ENCODE measurements at places on chromosomes 6 and 20.

DNA sequence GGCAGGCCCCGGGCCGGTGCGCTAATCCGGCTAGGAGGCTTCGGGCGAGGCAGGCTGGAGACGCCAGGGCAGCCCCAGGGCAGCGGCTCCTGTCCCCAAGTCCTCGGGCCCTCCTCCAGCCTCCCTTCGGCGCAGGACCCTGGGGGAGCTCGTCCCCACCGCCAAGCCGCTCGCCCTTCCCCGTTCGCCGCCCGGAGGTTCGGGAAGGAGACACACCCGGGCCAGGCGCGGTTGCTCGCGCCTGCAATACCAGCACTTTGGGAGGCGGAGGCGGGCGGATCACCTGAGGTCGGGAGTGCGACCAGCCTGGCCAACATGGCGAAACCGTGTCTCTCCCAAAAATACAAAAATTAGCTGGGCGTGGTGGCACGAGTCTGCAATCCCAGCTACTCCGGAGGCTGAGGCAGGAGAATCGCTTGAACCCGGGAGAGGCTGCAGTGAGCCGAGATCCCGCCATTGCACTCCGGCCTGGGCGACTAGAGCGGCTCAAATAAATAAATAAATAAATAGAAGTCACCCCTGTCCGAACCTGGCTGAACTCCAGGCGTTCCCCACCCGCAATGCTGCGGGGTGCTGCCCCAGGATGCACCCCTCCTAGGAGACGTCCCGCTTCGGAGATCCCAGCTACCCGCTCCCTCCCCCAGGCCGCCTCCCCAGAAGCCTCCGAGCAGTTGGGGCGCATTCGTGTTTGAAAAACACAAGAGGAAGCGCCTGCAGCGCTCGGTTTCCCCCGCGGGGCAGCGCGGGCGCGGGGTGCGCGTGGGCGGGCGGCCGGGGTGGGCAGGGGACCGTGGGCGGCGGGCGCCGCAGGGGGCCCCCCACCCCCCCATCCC is 27.5 kb downstream of the SERPINB9 start:
- peak overlapping the region; percentile 69 for H3K4me3 ChIP-seq
- no peaks in the 10 kb centered on the region for H3K27me3 ChIP-seq
- H3K27ac ChIP-seq: peak overlapping the region; percentile 78
- no peak for DNase-seq

GRCh38 chr20:32319100-32319499 is 39.0 kb upstream of the ASXL1 start:
- H3K27ac ChIP-seq: no peak overlapping the region
- no peaks in the 10 kb centered on the region for H3K4me1 ChIP-seq
- no peaks in the 10 kb centered on the region for H3K27me3 ChIP-seq
- no peak overlapping the region for H3K4me3 ChIP-seq
- H3K36me3 ChIP-seq: peaks cover 35% of the 10 kb centered on the region

DNA sequence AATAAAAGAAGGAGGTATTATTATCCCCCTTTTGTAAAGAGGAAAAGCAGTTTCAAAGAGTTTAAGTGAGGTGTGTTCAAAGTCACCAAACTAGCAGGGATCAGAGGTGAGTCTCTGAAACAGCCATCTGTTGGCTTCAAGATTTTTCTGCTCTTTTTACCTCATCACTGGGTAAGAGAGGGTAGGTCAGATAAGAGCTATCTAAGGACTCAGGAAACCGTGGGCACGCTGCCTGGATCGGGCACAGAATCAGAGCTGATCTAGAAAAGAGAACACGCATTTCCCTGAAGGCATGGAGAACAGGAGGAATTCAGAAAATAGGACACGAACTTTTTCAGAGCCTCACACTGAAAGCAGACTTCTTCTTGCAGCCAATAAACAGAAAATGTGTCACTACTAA is 65.8 kb upstream of the LY86 start:
- H3K27me3 ChIP-seq: peaks cover 13% of the 10 kb centered on the region
- peaks cover 3% of the 10 kb centered on the region for H3K4me1 ChIP-seq

- H3K36me3 ChIP-seq: no peaks in the 10 kb centered on the region
- no peak overlapping the region for H3K27ac ChIP-seq
- no peaks in the 10 kb centered on the region for H3K4me1 ChIP-seq
- H3K27me3 ChIP-seq: no peaks in the 10 kb centered on the region
- no peak overlapping the region for H3K4me3 ChIP-seq
- DNase-seq: no peak
Observed at GRCh38 chr20:52869276-52869675, 102.9 kb upstream of the TSHZ2 start.

GRCh38 chr20:64106435-64106961 is 867 bp downstream of the NPBWR2 start:
- no peaks in the 10 kb centered on the region for H3K36me3 ChIP-seq
- no peak overlapping the region for H3K4me3 ChIP-seq
- H3K4me1 ChIP-seq: peaks cover 14% of the 10 kb centered on the region
- peaks cover 61% of the 10 kb centered on the region for H3K27me3 ChIP-seq

GRCh38 chr6:110352563-110353262 is 5.4 kb downstream of the METTL24 start:
- H3K4me1 ChIP-seq: peaks cover 10% of the 10 kb centered on the region
- peak overlapping the region; percentile 51 for H3K27ac ChIP-seq
- no peak for DNase-seq
- H3K27me3 ChIP-seq: peaks cover 12% of the 10 kb centered on the region

GRCh38 chr6:116412270-116412669 is 41.5 kb downstream of the DSE start:
- no peaks in the 10 kb centered on the region for H3K27me3 ChIP-seq
- no peak for DNase-seq
- no peak overlapping the region for H3K27ac ChIP-seq
- H3K36me3 ChIP-seq: no peaks in the 10 kb centered on the region
- H3K4me3 ChIP-seq: no peak overlapping the region

- H3K4me3 ChIP-seq: no peak overlapping the region
- H3K4me1 ChIP-seq: peaks cover 3% of the 10 kb centered on the region
- peaks cover 3% of the 10 kb centered on the region for H3K27me3 ChIP-seq
Observed at GRCh38 chr20:32638848-32639247, 34.9 kb downstream of the C20orf203 start.

GRCh38 chr6:115060581-115060980 is 717.8 kb upstream of the HS3ST5 start:
- no peaks in the 10 kb centered on the region for H3K27me3 ChIP-seq
- no peaks in the 10 kb centered on the region for H3K36me3 ChIP-seq
- DNase-seq: no peak
- H3K4me3 ChIP-seq: no peak overlapping the region
- no peak overlapping the region for H3K27ac ChIP-seq

DNA sequence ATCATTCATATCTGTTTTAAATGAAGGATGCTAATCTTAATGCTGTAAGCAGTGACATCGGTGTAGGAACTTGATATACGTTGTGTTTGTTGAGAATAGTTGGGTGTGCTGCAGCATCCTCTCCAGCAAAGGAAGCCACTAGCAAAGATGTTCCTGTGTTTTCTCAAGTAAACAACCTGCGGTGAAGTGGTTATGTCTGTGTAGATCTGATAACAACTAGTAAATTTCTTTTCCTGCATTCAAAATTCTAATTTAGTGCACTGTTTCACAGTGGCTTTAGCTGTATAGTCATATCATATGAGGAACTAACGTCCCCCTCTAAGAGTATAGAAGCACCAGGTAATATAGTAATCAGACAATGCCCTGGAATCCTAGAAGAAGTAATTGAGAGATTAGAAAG is 38.7 kb downstream of the NCOA7 start:
- no peak overlapping the region for H3K27ac ChIP-seq
- H3K27me3 ChIP-seq: no peaks in the 10 kb centered on the region
- H3K4me3 ChIP-seq: no peak overlapping the region
- peaks cover 42% of the 10 kb centered on the region for H3K4me1 ChIP-seq

DNA sequence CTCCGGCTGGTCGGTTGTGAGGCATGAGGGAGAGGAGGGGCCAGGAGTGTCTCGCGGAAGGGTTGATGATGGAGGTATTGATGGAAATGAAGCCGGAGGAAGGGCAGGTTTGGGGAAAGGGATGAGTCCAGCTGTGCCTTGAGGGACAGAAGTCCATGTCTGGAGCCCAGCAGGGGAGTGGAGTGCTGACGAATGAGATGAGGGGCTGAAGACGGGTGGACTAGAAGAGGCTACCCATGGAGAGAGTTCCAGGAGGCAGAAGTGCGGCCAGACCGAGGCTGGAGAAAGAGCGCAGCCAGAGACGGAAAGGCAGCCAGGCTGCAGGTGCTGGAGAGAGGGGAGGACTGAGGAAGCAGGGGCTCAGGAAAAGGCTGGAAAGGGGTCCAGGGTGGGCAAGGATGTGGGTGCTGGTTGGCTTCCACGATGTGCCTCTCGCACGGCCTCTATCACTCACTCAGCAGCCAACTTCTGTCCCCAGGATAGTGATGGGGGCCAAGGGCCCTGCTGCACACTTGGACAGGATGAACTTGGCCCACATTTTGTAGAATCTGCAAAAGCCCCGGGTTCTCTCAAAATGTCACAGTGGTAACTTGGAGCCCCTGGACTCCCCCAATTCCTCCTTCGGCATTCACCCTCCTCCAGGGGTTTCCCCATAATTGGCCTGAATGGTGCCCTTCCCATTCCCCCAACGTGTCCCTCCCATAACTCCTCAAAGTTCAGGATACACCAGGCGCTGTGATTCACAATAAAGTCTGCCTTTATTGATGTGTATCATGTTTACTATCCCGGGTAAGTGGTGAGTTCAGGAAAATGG is 627 bp upstream of the EIF6 start:
- H3K4me1 ChIP-seq: peaks cover 41% of the 10 kb centered on the region
- H3K27ac ChIP-seq: peak overlapping the region; percentile 92
- H3K36me3 ChIP-seq: peaks cover 6% of the 10 kb centered on the region
- peak overlapping the region; percentile 74 for H3K4me3 ChIP-seq

DNA sequence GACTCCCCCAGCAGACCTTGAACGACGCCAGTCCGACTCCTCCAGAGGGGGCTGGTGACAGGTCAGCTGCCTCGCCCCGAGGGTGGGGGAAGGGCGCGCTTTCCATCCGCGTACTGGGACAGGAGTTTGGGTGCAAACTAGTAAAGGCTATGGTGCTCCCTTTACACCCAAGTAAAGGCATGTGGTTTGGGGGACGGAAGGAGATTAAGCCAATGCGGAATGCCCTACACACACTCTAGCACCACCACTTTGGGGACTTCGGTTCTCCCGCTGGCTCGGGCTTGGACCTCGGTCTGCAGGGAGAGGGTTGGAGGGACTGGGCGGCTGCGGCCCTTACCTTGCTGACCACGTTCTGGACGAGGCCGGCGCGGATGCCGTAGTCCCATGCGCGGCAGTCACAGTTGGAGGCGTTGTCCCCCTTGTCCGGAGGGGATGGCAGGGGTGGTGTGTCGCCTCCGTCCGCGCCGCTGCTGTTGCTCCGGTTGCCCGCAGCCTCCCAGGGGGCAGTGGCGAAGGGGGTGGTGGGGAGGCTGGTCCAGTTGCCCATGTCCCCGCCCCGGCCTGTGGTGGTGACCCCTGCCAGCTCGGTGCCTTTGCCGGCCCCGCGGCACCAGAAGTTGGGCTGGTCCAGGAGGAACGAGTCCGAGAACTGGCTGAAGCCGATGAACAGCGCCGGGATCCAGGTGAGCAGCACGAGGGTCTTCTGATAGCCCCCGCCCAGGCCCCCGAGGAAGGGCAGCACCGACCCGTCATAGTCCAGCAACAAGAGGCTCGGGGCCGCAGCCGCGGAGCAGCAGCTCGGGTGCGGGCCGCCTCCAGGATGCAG is 1.1 kb downstream of the SLC22A23 start:
- peak overlapping the region; percentile 2 for H3K27ac ChIP-seq
- H3K36me3 ChIP-seq: no peaks in the 10 kb centered on the region
- peak overlapping the region; percentile 75 for H3K4me3 ChIP-seq
- DNase-seq: no peak
- no peaks in the 10 kb centered on the region for H3K27me3 ChIP-seq

GRCh38 chr6:42009844-42010184 is 40.5 kb upstream of the TAF8 start:
- no peaks in the 10 kb centered on the region for H3K36me3 ChIP-seq
- DNase-seq: no peak
- no peak overlapping the region for H3K27ac ChIP-seq
- H3K4me1 ChIP-seq: peaks cover 14% of the 10 kb centered on the region

DNA sequence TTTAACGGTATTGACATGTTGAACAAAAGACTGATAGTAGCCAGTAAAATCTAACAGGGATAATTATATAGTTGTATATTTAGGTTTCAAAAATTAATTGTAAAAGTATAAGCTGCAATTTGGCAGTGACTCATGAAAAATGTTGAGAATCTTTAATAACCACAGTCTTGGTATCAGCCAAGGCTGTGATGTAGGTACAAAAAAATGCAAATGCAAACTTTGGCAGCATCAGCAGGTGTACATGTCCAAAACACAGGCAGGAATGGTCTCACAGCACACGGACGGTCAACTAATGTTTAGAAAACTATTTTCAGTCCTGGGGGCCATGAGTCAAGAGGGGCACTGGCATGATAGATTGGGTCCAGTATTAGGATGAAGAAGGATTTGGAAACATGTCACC is 58.5 kb upstream of the BEND3 start:
- H3K27ac ChIP-seq: no peak overlapping the region
- no peaks in the 10 kb centered on the region for H3K27me3 ChIP-seq
- no peaks in the 10 kb centered on the region for H3K36me3 ChIP-seq
- H3K4me1 ChIP-seq: no peaks in the 10 kb centered on the region
- H3K4me3 ChIP-seq: no peak overlapping the region

GRCh38 chr6:106250953-106251352 is 74.6 kb downstream of the ATG5 start:
- H3K36me3 ChIP-seq: peaks cover 12% of the 10 kb centered on the region
- H3K27ac ChIP-seq: no peak overlapping the region
- no peaks in the 10 kb centered on the region for H3K27me3 ChIP-seq
- H3K4me3 ChIP-seq: no peak overlapping the region
- no peaks in the 10 kb centered on the region for H3K4me1 ChIP-seq

GRCh38 chr6:21034345-21034744 is 500.1 kb downstream of the CDKAL1 start:
- H3K27me3 ChIP-seq: no peaks in the 10 kb centered on the region
- H3K4me1 ChIP-seq: peaks cover 20% of the 10 kb centered on the region
- no peaks in the 10 kb centered on the region for H3K36me3 ChIP-seq
- peak overlapping the region; percentile 73 for H3K27ac ChIP-seq
- DNase-seq: no peak

DNA sequence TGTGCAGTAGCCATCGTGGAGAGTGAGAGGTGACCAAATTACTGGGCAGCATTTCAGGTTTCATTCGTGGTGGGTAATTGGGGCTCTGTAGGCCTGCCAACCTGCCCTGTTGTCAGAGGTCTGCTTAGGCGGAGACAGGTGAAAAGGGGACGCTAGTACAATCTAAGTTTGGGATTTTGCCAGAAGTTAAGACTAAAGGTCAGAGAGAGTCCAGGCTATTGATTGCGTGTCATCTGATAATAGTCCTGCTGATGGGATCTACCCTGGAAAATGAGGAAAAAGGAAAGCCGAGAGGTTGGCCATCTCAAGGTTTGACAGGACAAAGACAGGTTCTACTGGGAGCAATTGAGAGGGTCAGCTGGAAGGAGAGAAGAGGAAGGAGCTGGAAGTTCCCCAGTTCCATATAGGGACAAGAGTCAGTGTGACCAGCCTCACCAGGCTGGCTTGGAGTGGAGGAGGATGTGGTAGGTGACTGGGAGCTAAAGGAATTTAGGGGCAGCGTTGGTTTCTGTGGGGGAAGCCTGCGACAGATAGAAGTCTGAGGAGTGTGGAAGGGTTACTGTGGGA is 10.9 kb downstream of the ARFGEF2 start:
- H3K27ac ChIP-seq: no peak overlapping the region
- no peak for DNase-seq
- peaks cover 36% of the 10 kb centered on the region for H3K4me1 ChIP-seq
- no peaks in the 10 kb centered on the region for H3K36me3 ChIP-seq
- no peaks in the 10 kb centered on the region for H3K27me3 ChIP-seq
